ENCODE measurements at places on chromosomes 2 and 18.

DNA sequence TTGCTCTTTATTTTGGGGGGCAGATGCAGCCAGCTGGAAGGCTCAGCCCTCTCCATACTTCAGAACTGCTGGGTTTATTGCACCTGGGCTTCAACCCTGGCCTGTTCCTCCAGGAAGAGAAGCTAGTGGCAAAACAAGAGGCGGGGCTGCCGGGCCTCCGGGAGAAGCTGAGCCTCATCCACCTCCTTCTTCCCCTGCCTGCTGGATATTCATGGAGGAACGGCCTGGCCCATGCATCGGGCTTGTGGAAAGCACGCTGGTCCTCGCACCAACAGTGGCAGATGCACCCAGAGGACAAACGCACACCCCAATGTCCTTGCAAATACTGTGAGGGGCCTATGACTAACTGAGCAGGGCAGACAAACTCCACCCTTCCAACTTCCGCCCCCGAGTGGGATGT is 30.6 kb downstream of the FAM178B start:
- H3K27ac ChIP-seq = no peak overlapping the region
- no peak overlapping the region for H3K4me3 ChIP-seq
- H3K4me1 ChIP-seq = peaks cover 27% of the 10 kb centered on the region
- DNase-seq = no peak

- H3K27me3 ChIP-seq = peaks cover 20% of the 10 kb centered on the region
- H3K4me3 ChIP-seq = no peak overlapping the region
- H3K4me1 ChIP-seq = no peaks in the 10 kb centered on the region
- no peaks in the 10 kb centered on the region for H3K36me3 ChIP-seq
Observed at GRCh38 chr2:61771904-61772845, 81.7 kb downstream of the FAM161A start.

DNA sequence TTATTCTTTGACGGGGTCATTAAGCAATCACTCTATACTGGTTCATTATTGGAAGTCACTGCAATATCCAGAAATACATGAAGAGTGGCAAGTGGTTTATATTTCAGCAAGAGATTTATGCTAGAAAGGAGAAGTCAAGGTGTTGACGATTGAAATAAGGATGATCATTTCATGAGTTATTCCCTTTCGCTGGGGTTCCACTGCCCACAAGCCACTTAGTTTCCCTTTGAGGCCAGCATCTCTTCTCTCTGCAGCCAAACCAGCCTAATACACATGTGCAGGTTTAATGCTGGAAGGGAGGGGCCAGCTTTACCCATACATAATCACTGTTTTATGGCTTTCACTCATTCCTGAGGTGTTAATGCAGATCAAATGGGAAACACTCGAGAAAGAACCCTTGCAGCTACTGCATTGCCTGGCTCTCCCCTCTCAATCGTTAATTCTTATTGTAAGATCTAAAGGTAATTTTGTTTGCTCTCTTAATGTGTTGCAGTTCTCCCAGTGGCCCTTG is 108.4 kb downstream of the MEIS1 start:
- no peak overlapping the region for H3K4me3 ChIP-seq
- no peak for DNase-seq
- H3K27ac ChIP-seq = no peak overlapping the region
- no peaks in the 10 kb centered on the region for H3K36me3 ChIP-seq
- no peaks in the 10 kb centered on the region for H3K4me1 ChIP-seq

DNA sequence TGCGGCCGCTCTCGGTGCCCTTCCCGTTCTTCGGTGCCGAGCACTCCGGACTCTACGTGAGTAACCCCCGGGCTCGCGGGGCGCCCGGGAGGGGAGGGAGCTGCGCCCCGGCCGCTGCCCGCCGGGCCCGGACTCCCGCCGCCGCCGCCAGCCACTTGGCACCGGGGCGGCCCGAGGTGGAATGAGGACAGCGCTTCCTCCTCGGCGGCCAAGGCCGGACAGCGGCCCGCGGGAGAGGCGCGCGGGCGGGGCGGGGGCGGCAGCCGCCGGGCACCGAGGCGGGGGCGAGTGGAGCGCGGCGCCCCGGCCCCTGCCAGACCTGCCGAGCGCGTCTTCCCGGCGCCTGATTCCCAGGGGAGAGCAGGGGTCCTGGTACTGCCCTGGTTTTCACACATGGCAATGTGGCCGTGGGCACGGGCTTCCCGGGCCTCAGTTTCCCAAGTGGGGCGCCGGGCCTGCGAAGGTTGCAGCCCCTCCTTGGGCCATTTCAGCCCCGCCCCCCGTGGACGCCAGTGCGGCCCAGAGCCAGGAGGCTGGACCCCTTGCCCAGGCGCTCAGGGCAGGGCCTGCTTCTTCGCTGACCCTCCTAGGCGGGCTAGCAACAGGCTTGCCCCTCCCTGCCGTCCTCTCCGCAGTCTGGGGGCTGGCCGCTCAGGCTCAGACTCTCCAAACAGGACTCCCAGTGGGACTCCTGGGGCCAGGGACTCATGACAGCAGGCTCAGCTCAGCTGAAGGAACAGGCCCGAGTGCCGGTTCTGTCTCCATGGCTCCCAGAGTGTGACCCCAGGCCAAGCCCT is 775 bp downstream of the SNED1 start:
- peaks cover 23% of the 10 kb centered on the region for H3K27me3 ChIP-seq
- H3K4me3 ChIP-seq = peak overlapping the region; percentile 47
- H3K36me3 ChIP-seq = peaks cover 7% of the 10 kb centered on the region
- no peak for DNase-seq

- no peaks in the 10 kb centered on the region for H3K36me3 ChIP-seq
- H3K4me1 ChIP-seq = peaks cover 8% of the 10 kb centered on the region
- H3K27me3 ChIP-seq = peaks cover 23% of the 10 kb centered on the region
- H3K27ac ChIP-seq = no peak overlapping the region
- no peak overlapping the region for H3K4me3 ChIP-seq
Observed at GRCh38 chr2:85978883-85979780, 90.3 kb upstream of the ST3GAL5 start.

GRCh38 chr2:88930659-88931058 is 239.2 kb downstream of the RPIA start:
- H3K27ac ChIP-seq = no peak overlapping the region
- H3K4me3 ChIP-seq = no peak overlapping the region
- DNase-seq = no peak
- H3K27me3 ChIP-seq = peaks cover 34% of the 10 kb centered on the region
- H3K4me1 ChIP-seq = peaks cover 2% of the 10 kb centered on the region

DNA sequence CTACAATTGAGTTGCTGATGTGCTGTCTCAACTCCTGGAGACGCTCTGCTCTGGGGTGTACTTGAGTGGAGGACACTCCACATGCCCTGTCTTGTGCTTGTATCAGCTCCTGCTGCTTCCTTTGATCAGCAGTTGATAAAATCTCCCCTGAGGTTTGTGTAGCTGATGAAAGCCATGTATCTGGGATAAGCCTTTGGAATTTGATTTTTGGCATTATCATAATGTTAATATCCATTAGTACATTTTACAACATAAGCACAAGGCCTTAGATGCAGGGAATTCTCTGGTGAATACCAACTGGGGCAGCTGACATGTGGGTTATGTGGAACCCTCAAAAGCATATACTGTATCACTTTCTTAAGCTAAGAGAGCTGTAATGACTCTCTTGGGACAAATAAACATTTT is 222.7 kb upstream of the ITGA4 start:
- H3K36me3 ChIP-seq = peaks cover 4% of the 10 kb centered on the region
- H3K4me3 ChIP-seq = no peak overlapping the region
- H3K4me1 ChIP-seq = peaks cover 7% of the 10 kb centered on the region
- no peak overlapping the region for H3K27ac ChIP-seq
- DNase-seq = no peak

DNA sequence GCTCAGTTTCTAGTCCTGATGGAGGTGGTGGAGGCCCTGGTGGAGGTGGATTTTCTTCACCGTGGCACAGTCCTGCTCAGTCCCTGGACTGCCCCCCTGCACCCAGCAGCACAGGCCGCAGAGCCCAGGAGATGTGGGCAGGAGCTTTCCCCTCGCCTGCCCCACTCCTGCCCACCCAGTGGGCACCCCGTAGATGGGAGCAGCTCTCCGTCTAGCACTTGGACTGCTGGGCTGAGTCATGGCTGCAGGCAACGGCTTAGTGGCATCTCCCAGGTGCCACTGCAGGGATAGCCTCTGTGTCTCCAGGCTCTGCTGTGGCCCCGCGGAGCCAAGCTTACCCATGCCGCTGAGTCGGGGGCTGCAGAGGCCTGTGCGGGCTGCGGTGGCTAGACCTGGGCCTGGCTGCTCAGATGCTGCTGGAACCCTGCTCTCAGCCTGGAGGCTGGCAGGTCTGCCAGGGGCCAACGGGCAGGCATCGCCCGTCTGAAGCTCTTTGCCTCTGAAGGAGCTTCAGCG is 92.3 kb upstream of the CTDP1 start:
- H3K4me3 ChIP-seq = no peak overlapping the region
- H3K27ac ChIP-seq = no peak overlapping the region
- H3K4me1 ChIP-seq = peaks cover 5% of the 10 kb centered on the region
- peaks cover 7% of the 10 kb centered on the region for H3K27me3 ChIP-seq
- H3K36me3 ChIP-seq = no peaks in the 10 kb centered on the region
- no peak for DNase-seq
